Stimulated activated CD4-positive, alpha-beta T cell treated with anti-CD3 and anti-CD28 coated beads, Interleukin-1b, Interleukin-23, amount 100 ng/mL, for 1 hour (primary cell): ENCODE measurements at places on chromosomes 3 and 15.

DNA sequence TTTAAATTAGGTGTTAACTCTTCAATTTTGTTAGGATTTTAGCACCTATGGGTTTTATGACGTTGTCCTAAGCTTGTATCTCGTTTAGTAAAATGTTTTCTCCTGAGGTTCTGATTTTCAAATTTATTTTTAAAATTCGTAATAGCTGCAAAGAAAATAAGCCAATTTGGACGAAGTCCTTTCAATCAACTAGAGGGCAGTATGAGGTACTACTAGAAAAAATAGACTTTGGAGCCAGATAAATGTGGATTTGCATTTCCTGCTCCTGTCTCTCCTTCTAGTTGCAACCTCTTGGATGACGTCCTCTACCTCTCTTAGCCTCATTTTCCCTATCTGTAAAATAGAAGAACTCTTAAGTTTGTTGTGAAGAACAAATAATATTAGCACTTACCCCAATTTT lies 81.1 kb downstream of the SLTM start:
- DNase-seq: no peak

GRCh38 chr3:194102436-194102835 lies 33.5 kb upstream of the HES1 start:
- DNase-seq: no peak

DNA sequence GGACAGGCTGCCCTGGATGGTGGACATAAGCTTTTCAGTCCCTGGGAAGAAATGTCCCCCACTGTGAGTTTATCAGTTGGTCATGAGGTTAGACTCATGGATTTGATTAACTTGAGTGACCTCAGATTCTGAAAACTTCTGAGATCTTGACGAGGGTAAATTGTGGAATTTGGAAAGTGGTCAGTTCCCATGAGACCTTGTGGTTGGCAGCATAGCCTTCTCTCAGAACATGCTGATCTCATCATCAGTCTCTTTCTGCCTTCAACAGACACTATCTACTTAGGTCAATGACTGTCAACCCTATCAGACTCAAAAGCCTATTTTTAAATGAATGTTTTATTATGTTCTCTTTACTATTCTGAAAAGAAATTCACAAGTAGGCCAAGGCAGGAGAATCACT lies 45.6 kb upstream of the NDUFB4 start:
- no peak for DNase-seq

GRCh38 chr3:154428286-154429206 lies 1.4 kb downstream of the GPR149 start:
- DNase-seq: no peak
